Activated CD8-positive, alpha-beta memory T cell treated with anti-CD3 and anti-CD28 coated beads for 48 hours (primary cell): ENCODE measurements at places on chromosomes 2 and 18.

- no peak for DNase-seq
Measured at GRCh38 chr2:36855429-36855828, 110.9 kb downstream of the STRN start.

DNA sequence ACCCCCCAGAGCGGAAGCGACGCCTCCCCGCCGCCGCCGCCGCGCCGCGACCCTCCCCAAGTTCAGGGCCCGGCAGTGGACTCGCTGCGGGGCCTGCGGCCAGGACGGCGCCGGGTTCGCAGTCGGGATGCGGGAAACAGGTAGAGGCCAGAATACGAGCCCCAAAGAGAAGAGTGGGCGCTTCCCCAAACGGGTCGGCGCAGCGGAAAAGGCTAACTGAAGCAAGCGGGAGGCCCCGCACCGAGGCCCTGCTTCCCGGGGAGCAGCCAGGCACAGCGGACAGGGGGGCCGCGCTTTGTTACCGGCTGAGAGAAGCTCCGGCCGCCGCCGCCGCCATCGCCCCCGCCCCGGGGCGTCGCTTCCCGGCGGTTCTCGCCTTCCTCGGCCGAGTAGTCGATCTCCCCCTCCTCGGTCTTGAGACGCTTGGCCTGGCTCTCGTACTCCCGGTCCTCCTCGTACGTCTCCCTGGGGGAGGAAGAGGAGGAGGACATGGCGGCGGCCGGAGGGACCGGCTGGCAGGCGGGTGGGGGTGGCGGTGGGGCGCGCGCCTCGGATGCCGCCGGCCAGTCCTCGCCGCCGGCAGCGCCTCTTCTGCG, 494 bp downstream of the HNRNPLL start:
- peak; percentile 16 for DNase-seq

DNA sequence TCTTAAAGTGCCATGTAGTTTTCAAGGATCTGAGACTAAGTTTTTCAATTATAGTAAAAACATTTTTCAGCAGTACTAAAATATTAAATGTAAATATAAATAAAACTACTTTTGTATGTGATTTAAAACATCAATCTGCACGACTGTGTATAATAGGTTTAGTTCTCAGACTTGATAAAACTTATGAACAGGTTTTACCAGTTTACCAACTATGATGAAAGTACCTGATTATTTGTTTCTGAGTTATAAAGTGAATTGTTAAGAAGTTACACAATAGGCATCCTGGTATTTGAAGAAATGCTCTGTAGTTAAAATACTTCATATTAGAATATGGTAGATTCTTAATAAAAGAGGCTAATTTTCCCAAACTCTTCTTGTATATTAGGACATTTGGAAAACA, 14.8 kb downstream of the RELCH start:
- DNase-seq, result no peak

- DNase-seq, result no peak
Measured at GRCh38 chr2:140990416-140990815, 1140.4 kb downstream of the LRP1B start.

- DNase-seq, result no peak
Measured at GRCh38 chr2:44230378-44230777, 44.9 kb upstream of the SLC3A1 start.

DNA sequence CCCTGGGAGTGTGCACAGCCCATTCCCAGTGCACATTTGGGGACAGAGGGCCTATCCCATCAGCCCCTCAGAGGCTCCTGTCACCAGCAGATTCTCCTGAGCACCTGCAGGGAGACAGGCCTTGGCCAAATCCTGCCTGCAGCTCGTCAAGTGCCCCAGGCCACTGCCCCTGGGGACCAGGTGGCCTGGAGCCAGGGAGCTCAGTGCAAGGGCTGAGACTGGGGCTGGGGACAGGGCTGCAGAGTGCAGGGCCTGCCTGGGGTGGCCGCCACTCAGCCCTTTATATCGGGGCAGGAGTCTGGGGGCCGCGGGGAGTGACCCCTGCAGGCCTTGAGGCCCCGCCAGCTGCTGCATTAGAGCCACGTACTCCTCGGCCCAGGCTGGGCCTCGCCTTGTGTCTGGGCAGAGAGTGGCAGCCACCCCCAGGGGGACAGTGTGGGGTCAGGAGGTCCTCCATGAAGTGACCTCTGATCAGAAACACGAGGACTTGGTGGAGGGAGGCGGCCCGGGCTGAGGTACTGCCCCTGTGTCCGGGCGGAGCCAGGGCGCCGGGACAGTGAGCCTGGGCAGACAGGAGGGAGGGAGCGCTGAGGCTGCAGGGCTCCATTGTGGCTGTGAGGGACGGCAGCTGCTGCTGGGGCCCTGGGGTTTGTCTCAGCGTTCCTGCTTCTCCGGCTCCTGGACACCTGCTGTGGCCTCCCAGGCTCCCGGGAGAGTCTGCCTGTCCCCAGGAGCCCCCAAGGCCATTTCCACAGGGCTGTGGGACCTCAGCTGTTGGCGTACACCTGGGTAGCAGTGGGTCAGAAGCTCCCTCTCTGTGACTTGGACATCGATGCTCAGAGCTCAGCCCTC, 24.2 kb downstream of the GPC1 start:
- no peak for DNase-seq

GRCh38 chr2:25955869-25956535, 26.3 kb downstream of the KIF3C start:
- DNase-seq, result no peak

DNA sequence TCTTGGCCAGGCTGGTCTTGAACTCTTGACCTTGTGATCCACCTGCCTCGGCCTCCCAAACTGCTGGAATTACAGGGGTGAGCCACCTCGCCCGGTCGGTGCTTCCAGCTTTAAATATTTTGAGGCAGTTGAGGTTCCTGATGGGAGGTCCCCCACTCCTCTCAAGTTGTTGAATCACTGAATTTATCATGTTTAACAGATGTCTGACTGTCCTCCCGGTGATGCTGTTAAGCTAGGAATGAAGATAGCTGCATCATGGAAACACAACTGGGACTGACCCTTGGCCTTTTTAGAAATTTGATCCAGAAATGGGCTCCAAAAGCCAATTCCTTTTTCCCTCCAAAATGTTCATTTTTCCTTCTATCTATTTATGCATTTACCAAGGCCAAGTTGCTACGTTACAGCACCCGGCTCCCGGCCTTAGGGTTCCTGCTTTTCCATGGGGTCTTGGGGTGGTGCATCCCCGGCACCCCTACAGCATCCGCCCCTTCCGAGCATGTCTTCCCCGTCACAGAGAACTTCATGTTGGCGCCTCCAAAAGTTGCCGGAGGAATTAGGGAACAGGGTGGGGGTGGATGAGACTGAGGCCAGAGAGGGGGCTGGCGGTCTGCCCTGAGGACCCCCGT, 43.9 kb downstream of the PAX8 start:
- no peak for DNase-seq

- DNase-seq, result no peak
Measured at GRCh38 chr2:229611360-229611759, 103.0 kb downstream of the DNER start.

- no peak for DNase-seq
Measured at GRCh38 chr2:170354388-170354787, 176.4 kb downstream of the MYO3B start.

GRCh38 chr2:240646900-240647502, 21.7 kb downstream of the GPR35 start:
- DNase-seq, result no peak

DNA sequence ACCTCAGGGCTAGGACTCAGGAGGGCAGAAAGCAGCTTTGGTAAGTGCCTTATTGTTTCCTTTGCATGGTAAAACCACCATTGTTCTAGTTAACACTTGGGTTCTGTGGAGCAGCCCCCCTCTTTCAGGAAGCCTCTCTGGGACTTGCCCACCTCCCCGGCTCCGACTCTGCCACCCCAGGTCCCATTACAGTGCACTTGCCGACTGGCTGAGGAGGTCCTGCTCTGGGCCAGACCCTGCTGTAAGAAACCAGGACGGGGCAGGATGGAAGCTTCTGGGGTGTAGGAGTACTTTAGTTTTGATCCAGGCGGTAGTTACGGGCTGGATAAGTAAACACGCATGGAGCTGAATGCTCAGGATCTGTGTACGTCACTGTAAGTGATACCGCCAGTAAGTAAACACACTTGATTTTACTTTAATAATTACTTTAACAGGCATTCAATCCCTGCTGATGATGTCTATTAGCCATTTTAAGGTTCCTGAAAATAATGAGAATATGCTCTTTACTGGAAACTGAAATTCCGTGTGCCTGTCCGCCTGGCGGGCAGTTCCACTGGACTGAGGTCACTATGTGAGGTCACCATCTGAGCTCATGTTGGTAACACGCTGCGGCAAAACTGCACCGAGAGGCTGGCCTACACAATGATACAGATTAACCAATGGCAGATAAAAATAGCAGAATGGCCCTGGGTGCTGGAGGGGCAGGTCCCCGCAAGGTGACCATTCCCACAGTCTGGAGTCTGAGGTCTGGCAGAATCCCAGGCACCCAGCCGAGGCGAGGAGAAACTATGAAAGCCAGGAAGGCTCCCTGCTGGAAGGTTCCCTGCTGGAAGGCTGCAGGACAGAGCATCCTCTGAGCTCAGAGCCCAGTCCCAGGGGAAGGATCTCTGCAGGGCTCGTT, 25.2 kb downstream of the HS1BP3 start:
- no peak for DNase-seq

DNA sequence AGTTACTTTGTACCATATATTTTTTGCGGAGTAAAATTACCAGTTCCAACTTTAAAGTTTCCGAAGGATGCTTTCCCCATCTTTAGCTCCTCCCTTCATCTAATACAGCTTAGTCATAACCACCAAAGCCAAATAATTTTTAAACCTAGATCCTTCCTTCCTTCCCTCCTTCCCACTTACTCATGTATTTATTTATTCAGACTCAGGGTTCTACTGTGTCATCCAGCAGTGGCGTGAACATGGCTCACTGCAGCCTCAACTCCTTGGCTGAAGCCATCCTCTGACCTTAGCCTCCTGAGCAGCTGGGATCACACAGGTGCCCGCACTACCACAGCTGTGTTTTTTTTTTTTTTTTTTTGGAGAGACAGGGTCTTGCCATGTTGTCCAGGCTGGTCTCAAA, 4.4 kb downstream of the LPIN2 start:
- DNase-seq, result no peak

DNA sequence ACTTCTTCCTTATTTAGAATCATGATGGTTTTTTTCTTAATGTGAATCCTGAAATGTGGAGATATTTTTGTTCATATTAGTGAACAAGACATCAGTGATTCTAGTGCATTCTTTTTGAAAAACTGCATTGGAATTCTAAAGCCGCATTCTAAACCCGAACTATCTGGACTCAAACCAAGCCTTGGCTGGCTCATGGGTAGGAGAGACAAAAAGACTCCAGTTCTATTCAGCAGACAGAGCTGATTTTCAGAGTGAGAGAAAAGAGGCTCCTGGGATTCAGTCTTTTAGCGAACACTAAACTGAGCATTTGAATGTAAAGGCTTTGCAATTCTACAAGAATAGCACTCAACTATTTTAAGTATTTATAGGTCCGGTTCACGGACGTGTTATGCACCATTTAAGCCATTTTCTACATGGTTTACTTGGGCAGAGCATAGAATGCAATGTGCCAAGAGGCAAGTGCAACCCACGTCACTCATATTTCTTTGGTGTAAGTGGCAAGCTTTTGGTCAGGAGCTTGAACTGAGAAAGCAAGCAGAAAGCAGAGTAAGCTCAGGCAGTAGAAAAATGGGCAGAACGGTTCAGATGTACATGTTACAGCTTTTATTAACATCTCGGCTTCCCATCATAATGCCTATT, 227.3 kb upstream of the RAB12 start:
- DNase-seq, result no peak

DNA sequence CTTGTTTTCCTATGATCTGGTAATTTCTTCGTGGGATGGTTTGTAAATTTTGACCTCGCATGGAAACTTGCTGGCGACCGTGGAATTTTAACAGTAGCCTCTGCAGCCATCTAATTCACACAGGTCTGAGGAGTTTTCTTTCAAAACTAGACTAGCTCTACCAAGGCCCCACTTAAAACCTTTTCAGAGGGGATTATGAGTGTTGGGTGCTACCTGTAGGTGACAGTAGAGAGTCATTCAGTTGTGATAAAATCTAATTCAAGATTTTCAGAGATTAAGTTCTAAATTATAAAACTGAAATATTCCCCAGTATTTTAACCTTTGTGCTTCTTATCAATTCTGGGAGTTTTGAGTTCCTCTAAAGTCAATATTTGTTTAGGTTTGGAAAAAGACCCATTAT, 31.0 kb downstream of the THSD7B start:
- no peak for DNase-seq

GRCh38 chr2:100968146-100969145, 33.6 kb upstream of the RPL31 start:
- DNase-seq, result no peak
